Neuronal stem cell (in vitro differentiated cells): ENCODE measurements at places on chromosomes 13 and 19.
A peak's percentile ranks its signal among the peaks of the same experiment; 100 is the strongest.

DNA sequence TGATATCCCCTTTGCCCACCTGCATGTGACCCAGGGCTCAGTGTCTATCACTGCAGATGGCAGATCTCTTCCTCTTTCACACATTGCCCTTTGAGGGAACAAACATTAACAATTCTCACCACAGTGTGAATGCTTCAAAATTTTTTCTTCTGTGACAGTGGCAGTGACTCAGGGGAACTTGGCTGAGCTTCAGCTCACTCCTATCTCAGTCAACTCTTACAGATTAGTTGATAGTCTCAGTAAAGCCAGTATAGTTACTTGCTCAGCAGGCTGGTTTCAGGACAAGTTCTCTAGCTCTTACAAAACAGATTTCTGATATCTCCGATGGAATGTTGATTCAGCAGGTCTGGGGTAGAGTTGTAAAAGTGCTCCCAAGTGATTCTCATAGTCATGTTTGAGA lies 166.9 kb downstream of the DLEU7 start:
- no peak for DNase-seq

- DNase-seq = no peak
Observed at GRCh38 chr13:96525715-96526114, 435.8 kb downstream of the HS6ST3 start.

- DNase-seq = no peak
Observed at GRCh38 chr19:16363133-16363851, 38.7 kb downstream of the KLF2 start.

DNA sequence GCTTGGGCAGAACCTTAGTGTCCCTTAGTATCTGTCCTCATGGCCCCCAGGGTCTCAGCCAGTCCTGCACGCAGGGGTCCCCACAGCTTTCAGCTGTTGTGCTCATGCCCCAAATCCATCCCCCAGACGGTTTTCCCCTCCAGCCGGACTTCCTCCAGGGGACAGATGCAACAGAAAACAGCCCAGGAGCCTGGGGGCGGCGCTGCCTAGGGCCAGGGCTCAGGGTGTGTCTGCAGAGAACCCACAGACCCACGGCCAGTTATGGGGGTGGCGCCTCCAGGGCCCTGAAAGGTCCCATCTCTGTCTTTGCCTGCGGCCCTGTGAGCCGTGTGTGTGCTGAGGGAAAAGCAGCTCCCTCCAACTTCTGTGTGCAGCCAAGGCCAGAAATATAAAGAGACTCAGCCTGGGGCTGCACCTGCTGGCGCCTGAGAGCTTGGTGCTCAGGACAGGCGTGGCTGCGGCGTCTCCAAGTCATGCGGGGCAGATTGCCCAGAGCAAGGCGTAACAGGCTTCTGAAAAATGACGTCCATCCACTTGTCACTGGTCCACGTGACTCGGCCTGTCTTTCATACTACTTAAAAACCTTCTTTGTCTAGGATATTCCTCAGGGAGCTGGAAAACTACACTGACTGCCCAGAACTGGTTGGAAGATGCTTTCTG lies 22.1 kb upstream of the F7 start:
- DNase-seq = no peak

- DNase-seq = peak; percentile 89
Observed at GRCh38 chr19:37655301-37655688, at the start of gene ZFP30. ZFP30 (minus strand) TSS chr19:37655465; CDS start chr19:37647822, 7,643 bp downstream.

GRCh38 chr13:22883956-22884355 lies 296.8 kb upstream of the SGCG start:
- DNase-seq = no peak

DNA sequence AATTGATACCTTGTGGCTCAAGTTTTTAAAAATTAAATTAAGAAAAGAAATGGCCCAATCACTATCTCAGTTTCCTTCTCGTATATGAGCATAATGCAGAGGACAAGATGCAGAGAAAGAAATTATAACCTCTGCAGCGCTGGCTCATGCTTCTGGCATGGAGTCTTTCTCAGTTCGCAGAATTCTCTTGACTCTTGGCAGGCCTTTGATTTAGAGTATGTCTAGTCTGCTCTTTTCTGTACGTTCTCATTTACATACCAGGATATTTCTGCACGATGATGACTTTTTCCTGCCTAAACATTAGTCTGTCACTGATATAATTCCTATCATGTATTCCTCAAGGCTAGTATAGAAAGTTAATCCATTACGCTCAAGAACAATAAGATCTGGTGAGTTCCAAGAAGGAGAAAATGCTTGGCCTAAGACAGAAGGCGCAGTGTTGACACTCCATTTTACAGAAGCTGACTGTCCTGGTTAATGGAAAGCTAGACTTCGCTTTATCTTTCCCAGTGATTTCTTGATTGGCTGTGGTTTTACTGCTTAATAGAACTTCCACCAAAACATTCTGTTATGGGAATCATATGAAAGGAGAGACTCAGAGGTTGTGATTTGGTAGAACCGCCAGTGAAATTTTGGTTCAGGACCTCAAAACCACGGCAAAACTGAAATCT lies 1.7 kb upstream of the SMAD9 start:
- no peak for DNase-seq

DNA sequence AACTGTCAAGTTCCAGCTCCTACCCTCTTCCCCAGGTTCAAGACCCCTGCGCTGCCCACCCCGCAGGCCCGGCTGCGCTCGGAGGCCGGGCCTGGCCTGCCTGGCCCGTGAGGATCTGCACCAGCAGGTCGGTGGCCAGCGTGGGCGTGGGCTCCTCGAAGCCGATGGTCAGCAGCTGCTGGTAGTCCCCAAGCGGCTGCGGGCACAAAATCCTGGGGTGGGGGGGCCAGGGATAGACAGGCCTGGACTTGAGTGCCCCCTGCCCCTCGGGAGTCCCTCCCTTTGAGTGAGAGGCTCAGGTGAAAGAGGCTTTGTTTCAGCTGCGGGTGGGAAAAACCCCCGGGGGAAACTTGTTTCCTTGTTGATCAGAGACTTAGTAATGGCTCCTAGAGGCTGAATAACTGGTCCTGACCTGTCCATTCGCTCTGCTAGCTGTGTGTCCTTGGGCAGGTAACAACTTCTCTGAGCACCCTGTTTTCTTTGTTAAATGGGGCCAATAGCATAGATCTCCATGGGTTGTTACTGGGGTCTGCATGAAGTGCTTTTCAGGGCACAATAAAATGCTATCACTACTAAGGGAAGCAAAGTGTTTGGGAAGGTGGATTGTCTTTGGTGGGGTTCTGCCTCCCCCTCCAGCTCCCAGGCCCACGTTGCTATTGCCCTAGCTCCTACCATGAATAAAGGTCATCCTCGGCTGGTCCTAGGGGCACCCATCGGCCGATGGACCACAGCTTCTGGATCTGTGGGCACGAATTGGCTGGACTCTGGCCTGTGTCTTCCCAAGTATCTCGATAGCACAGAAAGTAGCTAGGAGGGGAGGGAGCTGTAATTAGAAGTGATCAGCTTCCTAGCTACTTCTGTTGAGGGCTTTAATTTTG lies 3.5 kb downstream of the C19orf67 start:
- no peak for DNase-seq

GRCh38 chr13:50793026-50793425 lies 50.5 kb downstream of the DLEU7 start:
- no peak for DNase-seq

DNA sequence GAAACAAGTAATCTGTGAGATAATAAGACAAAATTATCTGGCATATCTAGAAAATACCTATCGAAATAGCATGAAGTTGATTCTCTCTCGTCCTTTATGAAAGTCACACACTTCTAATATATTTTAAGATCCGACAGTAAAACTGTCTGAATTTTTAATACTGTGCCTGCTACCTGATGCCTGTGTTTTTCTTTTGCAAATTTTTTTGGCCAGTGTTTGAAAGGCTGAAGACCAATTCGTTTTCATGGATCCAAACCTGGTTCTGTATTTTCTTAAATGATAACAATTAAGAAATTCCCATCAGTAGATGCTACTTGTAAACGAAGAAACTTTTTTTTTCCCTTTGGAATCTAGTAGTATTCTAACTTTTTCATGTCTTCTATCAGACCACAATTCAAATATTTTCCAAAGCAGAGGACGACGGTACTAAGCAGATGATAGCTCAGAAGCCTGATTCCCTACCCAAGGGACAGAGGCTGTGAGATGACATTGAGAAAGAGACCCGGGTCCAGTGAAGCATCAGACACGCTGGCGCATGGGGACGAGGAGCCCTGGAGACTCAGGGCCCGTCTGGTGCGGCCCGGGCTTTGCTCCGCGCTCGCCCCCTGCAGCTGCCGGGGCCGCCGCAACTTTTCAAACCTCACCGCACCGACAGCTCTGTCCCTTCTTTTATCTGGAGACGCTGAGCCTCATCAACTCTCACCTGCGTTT lies 49.5 kb upstream of the PABPC3 start:
- DNase-seq = no peak

DNA sequence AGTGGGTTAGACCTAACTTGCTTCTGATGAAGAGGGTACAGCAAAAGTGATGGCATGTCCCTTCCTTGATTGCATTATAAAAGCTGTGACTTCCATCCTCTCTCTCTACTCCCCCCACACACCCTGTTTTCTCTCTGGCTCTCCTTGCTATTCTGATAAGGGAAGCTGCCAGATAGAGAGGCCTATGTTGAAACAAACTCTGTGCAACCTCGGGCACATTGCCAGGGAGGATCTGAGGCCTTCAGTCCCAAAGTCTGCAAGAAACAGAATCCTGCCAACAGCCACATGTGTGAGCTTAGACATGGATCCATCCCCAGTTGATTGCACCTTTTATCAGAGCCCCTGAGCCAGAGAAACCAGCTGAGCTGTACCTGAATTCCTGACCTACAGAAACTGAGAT lies 44.8 kb upstream of the ARGLU1 start:
- no peak for DNase-seq

- DNase-seq = no peak
Observed at GRCh38 chr13:39244561-39245230, 206.4 kb downstream of the NHLRC3 start.

GRCh38 chr13:95117092-95117491 lies 184.2 kb downstream of the ABCC4 start:
- no peak for DNase-seq

- no peak for DNase-seq
Observed at GRCh38 chr13:28545583-28546333, 50.8 kb upstream of the FLT1 start.

DNA sequence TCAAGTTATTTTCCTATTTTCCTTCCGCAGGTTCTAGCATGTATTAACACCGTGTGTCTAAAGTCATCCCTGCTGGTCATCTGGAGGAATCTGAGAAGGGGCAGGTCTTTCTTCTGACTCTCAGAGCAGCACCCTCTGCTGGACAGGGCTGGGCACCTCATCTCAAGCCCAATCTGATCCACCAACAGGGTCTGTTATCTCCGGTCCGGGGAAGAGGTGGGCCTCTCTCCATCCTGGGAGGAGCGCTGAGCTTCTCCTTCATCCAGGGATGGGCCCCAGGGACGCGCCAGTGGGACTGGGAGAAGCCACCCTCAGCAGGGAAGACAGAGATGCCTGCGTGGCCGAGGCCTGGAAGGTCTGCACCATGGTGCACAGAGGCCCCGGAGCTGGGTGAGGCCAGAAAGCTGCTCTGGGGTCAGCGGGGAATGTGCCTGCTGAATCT lies 26.0 kb upstream of the ZNF331 start:
- peak; percentile 59 for DNase-seq

DNA sequence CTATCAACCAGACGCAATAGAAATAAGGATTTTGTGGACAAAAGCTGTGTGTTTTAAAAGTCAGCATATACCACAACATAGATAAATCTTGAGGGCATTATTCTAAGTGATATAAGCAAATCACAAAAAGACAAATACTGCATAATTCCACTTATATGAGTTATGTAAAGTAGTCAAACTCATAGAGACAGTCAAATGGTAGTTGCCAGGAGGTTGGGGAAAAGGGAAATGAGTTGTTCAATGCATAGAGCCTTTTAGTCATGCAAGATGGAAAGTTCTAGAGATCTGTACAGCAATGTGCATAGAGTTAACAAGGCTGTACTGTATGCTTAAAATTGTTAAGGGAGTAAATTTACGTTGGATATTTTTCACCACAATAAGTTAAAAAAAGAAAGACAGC lies 244.7 kb downstream of the DCT start:
- DNase-seq = no peak

GRCh38 chr13:31846961-31847752 lies 107.8 kb downstream of the RXFP2 start:
- no peak for DNase-seq

GRCh38 chr13:113845723-113846635 lies 17.9 kb downstream of the GAS6 start:
- DNase-seq = no peak

DNA sequence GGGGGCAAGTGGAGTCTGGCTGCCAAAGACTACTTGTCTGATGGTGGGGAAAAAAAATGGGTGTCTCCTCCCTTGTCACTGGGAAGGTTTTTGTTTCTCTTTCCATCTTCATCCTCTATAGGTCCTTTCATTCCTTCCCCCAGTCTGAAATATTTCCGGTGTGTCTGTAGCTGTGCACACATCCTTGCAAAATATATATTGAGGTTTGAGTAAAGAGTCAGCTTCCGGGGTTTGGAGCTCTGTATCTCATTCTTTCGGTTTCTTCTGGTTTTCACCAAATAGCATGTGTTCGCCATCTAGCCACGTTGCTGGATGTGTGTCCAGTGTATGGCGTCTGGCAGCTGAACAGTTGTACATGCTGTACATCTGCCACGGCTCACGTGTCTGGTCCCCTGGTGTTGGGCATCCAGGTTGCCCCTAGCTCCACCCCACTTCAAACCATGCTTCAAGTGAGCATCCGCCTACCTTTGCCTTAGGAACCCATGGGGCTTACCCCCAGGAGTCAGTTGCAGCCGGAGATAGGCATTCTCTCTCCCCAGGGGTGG lies 142.2 kb downstream of the SIPA1L3 start:
- DNase-seq = no peak

GRCh38 chr19:48842789-48843162 lies 6.5 kb upstream of the HSD17B14 start:
- DNase-seq = peak; percentile 81

DNA sequence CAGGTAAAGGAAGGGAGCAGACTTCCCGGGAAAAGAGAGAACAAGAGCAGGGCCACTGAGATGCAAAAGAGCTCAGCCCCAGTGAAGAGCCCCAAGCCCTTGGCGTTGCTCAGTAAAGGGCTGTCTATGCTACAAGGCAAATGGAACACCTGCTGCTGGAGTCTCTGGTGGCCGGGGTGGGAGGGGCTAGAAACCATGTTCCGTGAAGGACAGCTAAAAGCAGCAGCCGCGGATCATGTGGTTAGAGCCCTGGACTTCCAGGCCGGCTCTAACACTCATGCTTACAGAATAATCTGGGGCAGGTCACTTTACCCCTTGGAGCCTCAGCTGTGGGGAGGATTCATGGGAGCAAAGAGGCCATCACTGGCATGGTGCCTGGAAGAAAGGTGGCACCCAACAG lies 17.8 kb downstream of the POU2F2 start:
- no peak for DNase-seq

DNA sequence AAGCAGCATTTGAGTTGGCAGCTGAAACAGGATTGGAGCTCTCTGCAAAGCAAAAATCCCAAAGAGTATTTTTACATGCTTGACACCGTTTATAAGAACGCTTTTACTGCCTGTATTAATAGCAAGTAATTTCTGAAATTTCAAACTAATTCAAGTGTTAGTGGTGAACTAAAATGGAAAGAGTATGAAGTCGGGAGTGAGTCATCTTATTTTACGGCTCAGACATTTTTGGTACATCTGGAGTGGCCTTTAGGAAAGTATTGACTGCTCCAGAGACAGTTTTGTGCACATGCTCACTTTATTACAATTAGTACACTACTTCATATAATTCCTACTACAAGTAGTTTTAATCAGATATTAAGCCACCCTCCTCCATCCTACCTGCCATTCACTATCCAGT lies 167.4 kb downstream of the SLITRK6 start:
- DNase-seq = no peak

- DNase-seq = peak; percentile 47
Observed at GRCh38 chr19:53076984-53077383, 26.2 kb downstream of the ZNF160 start.
